ENCODE measurements at places on chromosomes 5 and 9.

DNA sequence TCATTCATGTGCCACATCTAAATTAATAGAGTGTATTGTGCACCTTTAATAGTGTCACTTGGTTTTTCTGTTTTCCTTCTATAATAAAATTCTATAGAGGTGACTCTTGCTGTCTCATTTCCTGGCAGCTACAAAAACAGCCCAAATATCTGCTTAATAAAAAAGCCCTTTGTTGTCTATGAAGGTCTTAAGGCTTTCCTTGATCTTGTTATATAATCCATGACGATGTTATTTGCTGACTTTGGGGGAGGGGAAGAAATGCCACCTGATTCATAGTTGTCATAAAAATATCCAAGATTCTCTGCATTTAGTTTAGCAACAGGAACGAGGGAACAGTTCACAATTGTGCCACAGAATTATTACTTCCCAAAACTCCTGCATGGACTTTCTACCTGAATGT lies 31.3 kb downstream of the CPEB4 start:
- DNase-seq: no peak

DNA sequence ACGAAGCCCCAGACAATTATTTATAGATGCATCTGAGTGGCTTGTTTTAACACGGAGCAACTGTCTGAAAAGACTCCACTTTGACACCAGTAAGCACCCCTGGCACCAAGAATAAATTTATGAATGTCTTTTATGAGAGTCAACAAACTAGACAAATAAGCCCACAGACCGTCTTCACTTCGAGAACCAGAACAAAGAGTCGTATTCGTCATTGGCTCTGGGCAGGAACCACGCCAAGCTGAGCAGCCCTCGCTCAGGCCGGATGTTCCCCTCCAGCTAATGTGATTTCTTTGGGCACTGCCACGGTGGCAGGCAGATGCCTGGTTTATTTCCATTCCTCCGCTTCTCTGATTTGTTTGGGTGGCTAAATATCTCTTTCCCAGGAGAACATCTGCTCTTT lies 91.9 kb upstream of the STC2 start:
- DNase-seq: no peak

DNA sequence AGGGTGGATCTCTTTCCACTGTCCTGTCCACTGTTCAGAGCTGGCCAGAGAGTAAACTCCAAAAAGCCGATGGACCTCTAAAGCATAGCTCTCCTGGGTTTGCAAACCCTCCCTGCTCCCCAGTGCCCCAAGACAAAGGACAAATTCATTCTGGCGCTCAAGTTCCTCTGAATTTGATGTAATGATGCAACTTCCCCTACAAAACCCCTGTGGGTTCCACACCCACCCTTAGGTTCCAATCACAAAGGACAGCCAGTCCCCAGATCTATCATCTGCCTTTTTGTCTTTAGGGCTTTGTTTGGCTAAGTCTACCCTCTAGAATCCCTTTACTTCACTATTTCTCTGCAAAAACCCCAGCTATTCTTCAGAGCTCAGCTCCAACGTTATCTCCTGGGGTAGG lies 57.4 kb upstream of the SLC25A51 start:
- no peak for DNase-seq

DNA sequence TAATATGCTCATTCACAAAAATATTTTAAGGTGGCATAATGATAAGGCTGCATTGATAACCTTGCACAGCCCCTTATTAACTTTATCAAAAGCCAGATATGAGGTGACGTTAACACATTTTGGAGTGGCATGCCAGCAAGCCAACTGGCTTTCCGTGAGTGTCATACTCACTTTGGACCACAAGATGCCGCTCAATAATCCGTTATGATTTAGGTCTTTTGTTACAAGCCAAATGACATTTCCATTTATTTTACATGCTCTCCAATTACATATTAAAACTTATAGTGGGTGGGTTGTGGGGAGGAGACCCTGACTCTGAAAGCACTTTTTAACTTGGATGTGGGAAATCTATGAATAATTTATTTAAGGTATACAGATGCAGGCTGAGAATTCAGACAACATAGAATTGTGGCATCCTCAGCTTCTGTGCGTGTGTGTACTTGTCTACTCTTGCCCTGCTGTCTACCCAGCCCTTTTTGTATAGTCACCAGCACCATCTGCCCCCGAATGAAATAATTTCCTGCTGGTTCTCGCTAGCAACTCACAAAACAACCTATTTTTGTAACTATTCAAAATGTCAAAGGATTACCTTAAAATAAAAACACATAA lies 305.1 kb downstream of the PSAT1 start:
- peak; percentile 74 for DNase-seq

- DNase-seq: peak; percentile 57
These were observed at the start of gene ANKRD18A for GRCh38 chr9:38620483-38621433. TSS of gene ANKRD18A (minus strand) at chr9:38620596. CDS start at chr9:38620285, 311 bp downstream.

DNA sequence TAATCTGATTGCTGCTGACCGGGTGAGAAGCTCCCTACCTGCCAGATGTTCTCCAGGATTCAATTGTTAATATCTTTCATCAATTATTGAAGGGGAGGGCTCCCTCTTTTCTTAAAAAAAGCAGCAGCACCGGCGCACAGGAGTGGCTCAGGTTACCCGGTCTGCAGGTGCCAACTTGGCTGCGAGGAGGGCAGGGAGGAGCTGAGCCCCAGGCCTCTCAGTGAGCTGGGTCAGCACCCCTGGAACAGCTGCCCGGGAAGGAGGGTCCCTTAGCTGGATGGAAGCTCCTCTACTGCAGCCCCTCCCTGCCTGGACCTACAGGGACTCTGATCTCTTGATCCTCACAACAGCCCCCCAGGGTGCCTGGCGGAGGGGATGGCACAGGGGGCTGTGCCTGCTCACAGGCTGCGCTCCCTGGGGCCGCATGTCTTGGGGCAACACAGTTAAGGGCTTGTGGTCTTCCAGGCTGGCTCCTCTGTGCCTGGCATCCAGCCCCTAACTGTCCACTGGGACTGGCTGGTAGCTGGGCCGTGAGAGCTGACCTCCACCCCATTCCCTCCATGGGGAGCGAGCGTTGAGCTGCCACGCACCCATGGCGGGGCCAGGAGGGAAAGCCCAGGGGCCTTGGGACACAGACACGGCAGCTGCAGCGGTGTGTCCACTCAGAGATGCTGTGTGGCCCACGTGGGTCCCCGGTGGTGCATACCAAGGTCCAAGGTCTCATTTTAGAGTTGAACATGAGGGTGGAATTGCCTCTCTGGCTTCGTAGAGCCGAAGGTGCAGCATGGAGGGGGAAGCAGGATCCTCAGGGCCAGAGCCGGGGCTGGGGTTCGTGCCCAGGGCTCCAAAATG lies 28.6 kb upstream of the TMEM250 start:
- no peak for DNase-seq

GRCh38 chr5:122129306-122129705 lies at the start of gene ZNF474:
TSS of gene ZNF474 (plus strand) at chr5:122129546. CDS start at chr5:122151991, 22,445 bp downstream.
- no peak for DNase-seq

DNA sequence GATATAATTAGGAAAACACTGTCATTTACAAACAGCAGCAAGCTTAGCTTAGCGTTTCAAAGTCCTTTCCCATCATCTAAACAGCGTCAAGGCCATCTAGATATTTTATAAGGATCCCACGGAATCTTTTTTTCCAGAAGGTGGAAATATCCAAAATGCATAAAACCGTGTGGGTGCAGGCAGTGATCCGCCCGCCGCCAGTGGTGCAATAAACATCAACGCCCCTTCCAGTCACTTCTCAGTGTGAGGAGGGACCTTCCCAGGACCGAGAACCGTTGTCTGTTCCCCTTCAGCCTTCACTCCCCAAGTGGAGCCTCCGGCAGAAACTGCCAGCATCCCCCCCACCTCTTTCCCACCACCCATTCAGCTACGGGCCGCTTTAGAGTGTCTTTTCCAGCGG lies 22.9 kb downstream of the OLFM1 start:
- no peak for DNase-seq

DNA sequence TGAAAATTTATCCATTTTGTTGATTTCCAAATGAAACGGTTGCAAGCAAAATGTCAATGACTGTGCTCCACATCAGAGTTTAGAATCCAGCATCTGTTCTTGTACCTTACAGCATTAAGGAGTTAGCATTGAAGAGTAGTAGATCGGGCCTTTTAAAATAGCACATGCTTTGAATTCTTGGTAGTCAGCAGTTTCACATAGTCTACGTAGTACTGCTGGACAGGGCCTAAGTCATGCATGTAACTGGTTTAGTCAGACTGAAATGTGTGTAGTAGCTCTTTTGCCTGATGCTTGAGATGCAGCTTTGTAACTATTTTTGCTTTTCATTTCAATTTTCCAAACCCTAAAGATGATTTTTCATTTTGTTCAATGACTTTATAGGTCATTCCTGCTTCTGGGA lies 19.8 kb downstream of the LECT2 start:
- no peak for DNase-seq

DNA sequence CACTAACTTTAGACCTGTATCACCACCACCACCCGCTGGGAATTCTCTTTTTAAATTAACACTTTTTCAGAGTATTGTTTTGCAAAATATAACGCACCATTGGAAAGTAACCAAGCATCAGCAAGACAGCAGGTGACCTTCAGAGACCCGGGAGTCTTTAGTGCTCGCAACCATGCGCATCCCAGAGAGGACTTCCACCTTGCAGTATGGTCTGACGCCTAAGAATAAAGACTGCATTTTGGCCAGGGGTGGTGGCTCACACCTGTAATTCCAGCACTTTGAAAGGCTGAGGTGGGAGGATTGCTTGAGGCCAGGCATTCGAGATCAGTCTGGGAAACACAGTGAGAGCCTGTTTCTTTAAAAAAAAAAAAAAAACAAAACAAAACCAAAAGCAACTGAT lies 113.8 kb downstream of the MED27 start:
- no peak for DNase-seq

- peak; percentile 75 for DNase-seq
These were observed 946.3 kb upstream of the COX7C start for GRCh38 chr5:85671223-85671970.

DNA sequence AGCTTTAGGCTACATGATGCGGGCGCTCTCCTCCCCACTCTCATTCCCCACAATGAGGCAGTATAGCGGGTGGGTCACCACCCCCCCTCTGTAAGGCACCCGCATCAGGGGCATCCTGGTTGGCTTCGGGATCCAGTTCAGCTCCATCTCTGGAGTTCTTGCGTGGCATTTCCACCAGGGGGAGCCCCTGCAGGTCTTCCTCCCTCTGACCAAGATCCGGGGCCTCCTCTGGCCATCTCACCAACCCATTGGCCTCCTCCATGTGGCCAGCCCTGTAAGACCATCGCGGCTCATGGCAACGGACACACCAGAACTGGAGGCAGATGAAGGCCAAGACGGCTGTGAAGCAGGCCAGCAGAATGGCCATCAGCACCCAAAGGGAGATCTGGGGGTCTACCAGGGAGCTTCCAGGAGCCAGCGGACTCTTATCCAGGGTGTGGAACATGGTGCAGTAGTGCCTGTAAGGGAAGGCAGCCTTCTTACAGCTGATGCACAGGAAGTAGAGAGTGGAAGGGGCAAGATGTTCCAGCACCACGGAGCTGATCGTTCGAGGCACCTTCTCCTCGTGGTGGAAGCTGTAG lies 77.0 kb downstream of the CYFIP2 start:
- no peak for DNase-seq

GRCh38 chr9:32422237-32422806 lies 37.9 kb downstream of the ACO1 start:
- no peak for DNase-seq

GRCh38 chr5:59483971-59484472 lies 409.5 kb downstream of the PDE4D start:
- DNase-seq: no peak

GRCh38 chr5:127229185-127229889 lies 61.3 kb upstream of the MEGF10 start:
- no peak for DNase-seq

DNA sequence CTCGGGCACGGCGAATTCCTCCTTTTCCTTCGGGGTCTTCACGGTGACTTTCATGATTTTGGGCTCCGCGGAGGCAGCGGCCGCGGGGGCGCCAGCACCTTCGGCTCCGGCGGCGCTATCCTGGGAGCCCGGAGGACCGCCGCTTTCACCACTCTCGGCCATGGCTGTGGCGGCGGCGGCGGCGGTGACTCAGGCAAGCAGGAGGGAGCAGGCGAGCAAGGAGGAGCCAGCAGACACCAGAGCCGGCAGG lies 315 bp downstream of the UBQLN1 start:
- DNase-seq: no peak

DNA sequence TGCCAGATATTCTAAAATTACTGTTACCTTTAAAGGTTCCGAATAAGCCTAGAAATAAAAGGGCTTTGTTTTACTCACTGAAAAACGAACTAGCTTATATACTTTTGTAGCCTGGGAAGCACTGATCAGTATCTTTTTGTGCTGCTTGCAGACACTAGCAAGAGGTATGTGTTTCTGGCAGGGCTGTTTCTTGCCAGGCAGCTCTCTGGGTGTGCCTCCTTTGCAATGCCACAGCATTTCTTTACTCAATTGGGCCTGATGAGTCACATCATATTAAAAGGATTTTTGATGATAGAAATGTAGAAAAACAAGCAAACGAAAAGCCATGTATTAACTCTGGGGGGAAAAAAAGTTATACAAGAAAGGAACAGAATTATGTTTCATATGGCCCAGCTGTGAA lies 35.6 kb downstream of the CD180 start:
- DNase-seq: no peak

DNA sequence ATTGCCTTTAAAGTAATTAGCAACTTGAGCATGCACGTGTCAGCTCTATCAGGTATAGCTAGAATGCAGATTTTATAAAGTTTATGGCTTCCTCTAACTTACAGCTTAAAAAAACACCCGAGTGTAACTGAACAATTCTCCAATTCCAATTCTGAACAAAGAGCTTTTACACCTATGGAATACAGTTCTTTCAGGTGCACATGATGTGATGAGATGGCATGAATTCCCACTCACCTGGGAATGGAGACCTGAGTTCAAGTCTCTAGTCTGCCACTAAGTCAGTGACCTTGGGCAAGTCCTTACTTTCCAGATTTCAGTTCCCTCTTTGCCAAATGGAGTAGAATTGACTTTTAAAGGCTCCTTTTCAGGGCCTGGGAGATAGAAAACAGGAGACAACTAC lies 1.8 kb downstream of the ZFAND5 start:
- DNase-seq: no peak

DNA sequence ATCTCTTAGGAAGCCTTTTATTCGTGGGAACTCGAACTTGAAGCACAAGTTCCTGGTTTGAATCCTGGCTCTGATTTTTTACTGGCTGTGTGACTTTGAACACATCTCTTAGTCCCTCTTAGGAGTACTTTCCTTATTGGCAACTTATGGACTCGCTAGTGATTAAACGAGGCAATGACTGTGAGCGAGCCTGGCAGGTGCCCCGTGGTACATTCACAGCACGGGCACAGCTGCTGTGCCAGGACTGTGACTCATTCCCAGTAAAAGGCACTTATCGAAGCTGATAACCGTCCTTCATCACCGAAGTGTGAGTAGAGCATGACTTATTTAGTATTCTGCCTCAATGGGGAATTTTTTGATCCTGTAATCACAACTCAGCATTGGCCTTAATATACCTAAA lies 22.7 kb downstream of the CFAP90 start:
- DNase-seq: no peak

DNA sequence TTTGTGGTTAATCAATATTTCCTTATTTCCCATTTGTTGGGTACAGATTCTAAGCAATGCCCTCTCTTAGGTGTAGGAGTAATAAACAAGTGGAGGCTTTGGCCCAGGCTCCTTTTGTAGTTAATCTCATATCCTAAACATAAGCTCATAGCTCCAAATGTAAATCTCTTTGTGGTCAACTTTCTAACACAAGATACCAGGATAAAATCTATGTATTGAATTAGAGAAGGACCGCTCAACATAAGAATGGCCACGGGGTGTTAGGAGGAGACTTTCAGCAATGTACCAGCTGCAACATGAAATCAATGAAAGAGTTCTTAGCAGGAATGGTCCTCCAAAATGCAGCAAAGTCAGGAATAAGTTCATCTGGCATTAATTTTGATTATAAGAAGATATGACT lies 334.5 kb upstream of the ITGA1 start:
- no peak for DNase-seq

GRCh38 chr5:171855798-171856763 lies 70.5 kb downstream of the SMIM23 start:
- no peak for DNase-seq
